ENCODE measurements at places on chromosomes 11 and 22.

GRCh38 chr22:43446916-43447315 lies 35.1 kb downstream of the MPPED1 start:
- no peak for DNase-seq

- no peak for DNase-seq
Measured at GRCh38 chr22:21641417-21641788, 699 bp upstream of the SDF2L1 start.

DNA sequence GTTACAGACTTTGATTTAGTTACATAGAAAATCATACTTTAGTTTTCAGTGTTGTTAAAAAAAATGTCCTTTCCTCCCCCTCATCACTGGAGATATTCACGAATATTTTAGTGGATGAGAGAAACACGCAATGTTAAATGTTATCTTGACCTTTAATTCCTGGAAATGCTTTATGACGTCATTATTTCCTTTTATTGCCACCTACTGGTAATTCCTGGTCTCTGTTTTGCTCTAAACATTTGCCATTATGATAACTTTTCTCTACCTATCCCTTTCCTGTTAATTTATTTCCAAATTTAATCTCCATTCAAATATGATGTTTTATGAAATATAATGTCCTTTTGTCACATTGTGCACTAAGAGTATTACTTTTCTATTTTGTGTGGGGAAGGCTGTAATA lies 770.6 kb downstream of the FAM181B start:
- DNase-seq: no peak

DNA sequence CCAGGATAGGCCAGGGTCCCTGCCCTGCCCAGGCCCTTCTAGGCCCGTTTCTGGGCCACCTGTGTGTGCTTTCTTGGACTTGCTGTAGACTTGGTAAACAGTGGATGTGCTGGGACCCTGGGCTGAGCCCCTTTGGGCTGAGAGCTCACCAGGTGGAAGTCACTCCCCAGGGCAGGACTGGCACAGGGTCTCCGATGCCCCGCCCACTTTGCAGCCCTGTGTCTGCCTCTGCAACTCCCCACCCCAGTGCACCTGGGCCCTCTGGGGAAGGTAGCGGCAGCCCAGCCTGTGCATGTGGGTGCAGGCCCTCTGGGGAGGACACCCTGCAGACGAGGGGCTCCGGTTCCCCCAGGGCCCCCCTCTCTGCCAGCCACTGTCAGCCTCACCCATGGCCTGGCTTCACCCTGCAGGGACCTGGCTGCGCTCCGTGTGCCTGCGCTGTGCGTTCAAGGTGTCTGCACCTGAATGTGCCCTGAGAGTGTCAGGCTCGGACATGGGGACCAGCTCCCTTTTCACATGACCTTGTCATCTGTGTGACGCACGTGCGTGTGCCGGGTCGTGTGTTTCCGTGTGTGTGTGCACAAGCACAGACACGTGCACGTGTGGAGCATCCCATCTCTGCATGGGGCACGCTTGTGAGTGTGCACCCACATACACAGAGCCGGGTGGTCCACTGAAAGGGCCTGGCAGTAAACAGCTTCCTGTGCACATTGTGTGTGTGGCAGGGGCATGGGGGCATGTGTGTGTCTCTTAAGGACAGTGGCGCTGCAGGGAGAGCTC lies 118.5 kb downstream of the KCNQ1OT1 start:
- DNase-seq: no peak

- no peak for DNase-seq
Measured at GRCh38 chr22:43515411-43515810, 103.6 kb downstream of the MPPED1 start.

GRCh38 chr11:76644591-76644990 lies 26.0 kb downstream of the LRRC32 start:
- DNase-seq: no peak

DNA sequence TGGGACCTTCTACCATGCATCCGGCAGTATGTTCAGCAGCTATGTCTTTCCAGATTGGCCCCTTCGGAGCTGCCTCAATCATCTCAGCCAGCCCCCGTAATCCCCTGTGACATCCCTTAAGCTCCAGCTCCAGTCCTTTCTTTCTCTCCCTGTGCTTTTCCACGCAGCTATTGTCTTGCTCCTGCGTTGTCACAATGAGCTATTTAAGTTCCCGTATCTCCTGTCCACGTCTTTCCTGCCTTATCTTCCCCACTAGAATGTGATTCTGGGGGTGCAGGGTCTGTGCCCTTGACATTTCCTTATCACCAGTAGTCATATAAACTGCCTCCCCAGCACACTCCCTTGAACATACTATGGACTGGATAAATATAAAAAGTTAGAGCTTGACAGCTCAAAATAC lies 5.1 kb upstream of the ETS1 start:
- DNase-seq: no peak

GRCh38 chr22:49752598-49753091 lies 75.0 kb downstream of the BRD1 start:
- DNase-seq: no peak

GRCh38 chr11:32172041-32172847 lies 81.4 kb downstream of the RCN1 start:
- no peak for DNase-seq

DNA sequence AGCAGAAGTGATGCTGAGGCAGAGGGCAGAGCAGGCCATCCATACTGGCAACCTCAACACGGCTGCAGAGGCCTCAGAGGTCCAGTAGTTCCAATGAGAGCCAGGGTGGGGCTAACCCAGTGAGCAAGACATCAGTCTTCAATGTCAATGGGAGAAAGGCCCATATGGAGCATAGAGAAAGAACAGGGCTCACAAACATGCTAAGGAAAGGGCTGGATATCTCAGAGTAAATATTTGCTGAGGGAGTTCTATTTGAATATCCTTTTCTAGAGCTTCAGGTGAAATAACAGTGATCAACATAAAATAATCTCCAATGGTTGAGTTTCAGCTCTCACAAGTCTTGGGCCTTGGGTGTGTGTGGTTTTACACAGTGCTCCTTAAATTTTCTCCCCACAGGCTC lies 50.8 kb upstream of the CCDC90B start:
- no peak for DNase-seq

DNA sequence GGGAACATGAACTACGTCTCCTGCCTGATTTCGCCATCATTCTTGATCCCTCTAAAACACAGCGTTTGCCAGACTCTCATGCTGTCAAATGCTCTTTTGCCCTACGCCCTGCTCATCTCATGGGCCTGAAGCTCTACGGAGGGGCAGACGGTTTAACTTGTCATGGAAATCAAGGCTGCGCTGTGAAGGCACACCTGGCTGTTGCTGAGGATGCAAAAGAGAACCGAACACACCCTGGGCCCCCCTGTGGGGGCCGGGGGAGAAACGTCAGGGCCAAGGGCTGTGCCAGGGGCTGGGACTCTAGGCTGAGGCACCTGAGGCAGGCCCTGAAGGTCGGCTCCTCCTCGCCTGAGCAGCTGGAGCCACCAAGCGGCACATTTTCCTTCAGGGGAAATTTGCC lies 957.2 kb downstream of the BRD1 start:
- no peak for DNase-seq

DNA sequence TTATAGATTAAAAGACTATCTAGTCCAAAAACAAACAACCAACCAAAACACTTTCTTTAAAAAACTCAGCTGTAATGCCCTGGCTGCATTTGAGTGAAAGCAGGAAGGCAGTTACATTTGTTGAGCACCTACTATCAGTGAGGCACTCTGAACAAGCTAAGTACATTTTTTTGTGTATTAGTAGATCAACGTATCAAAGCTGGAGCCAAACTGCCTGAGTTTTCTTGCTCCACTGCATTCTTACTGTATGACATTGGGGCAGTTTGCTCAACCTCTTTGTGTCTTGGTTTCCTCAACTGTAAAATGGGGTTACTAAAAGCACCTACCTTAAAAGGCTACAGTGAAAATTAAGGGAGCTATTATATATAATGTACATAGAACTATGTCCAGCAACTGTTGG lies 22.0 kb downstream of the COA4 start:
- no peak for DNase-seq

GRCh38 chr11:116136987-116137674 lies 632.9 kb upstream of the CADM1 start:
- no peak for DNase-seq
